Activated CD8-positive, alpha-beta memory T cell treated with anti-CD3 and anti-CD28 coated beads, Interleukin-2, amount 10 ng/mL, durations not matched to agents 7 days and 5 days (primary cell): ENCODE measurements at places on chromosomes 2 and 18. TPM values are rescaled to one million over a fixed set of nuclear protein-coding genes. Genes with fewer than 3 reads are reported as not detected.

UGT1A5 gene
- not detected for total RNA-seq

PLCL1 gene
- total RNA-seq: 0.26 TPM

MEP1B gene
- not detected for total RNA-seq

SPC25 gene
- 42.1 TPM for total RNA-seq

TMEM169 gene
- 0.75 TPM for total RNA-seq

SGPP2 gene
- 4.0 TPM for total RNA-seq

GULP1 gene
- total RNA-seq: not detected

OSBPL1A gene
- total RNA-seq: 0.68 TPM

QPCT gene
- total RNA-seq: 1.9 TPM

UGT1A3 gene
- total RNA-seq: not detected

ALLC gene
- not detected for total RNA-seq

NOSTRIN gene
- total RNA-seq: not detected

DDX18 gene
- total RNA-seq: 55.3 TPM

RUFY4 gene
- total RNA-seq: 1.4 TPM

SOCS6 gene
- 0.79 TPM for total RNA-seq

CDKL4 gene
- 0.32 TPM for total RNA-seq

PFN4 gene
- total RNA-seq: not detected

SERPINB3 gene
- total RNA-seq: not detected

GKN2 gene
- total RNA-seq: not detected

NRP2 gene
- total RNA-seq: 5.7 TPM

C18orf54 gene
- 16.4 TPM for total RNA-seq

CABYR gene
- 0.76 TPM for total RNA-seq

KCNJ13 gene
- total RNA-seq: not detected

LIMS2 gene
- 11.4 TPM for total RNA-seq
